ENCODE measurements at places on chromosomes 6 and 20. TPM values are rescaled to one million over a fixed set of nuclear protein-coding genes. Genes with fewer than 3 reads are reported as not detected.

The DDO gene
- 0.49 TPM for total RNA-seq

GRCh38 chr6:41726876-41727275, 8.5 kb downstream of the TFEB start:
- no peaks in the 10 kb centered on the region for H3K36me3 ChIP-seq
- H3K4me1 ChIP-seq = peaks cover 37% of the 10 kb centered on the region
- no peak for DNase-seq
- H3K4me3 ChIP-seq = no peak overlapping the region
- H3K27ac ChIP-seq = no peak overlapping the region

The C6orf132 gene
- 0.53 TPM for total RNA-seq

DNA sequence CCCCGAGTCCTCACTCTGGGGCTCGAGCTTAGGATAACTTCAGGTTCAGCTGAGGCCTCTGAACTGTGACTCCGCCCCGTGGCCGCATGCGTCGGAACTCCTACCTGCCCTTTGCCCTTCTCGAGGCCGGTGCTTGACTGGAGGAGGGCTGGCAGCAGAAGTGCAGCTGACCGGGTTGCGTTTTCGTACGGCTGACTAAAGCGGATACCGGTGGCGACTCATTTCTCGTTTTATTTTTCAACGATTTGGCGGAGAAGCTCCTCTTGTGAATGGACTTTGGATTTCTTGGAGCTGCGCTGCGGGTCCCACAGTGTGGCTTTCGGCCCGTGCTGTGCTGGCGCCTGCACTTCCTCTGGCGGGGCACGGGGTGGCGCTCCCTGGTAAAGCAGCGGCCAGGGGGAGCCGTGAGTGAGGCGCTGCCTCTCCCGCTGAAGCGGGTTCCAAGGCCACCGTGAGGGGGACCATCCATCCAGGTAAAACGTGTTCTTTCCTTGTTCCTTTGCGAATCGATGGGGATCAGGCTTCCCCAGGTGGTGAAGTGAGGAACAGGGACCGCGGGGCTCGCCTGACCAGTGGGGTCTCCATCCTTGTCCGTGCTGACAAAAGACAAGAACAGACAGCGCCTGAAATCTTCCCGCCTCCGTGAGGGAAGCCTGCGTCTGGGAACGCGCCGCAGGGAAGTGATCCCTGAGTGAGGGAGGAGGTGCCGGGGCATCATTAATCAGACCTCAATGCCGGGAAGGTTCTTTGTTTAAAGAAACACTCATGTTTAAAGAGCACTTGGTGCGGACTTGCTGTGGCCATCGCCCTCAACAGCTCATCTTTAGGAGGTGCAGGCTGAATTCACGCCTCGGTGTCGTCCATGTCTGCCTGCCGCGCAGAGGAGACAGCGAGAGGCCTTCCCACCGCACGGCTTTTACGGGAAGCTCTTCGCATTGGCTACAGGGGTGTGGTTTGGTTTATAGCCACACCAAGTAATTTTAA, 38.8 kb downstream of the ERMARD start:
- peak; percentile 92 for DNase-seq
- peaks cover 7% of the 10 kb centered on the region for H3K4me1 ChIP-seq
- peaks cover 11% of the 10 kb centered on the region for H3K27me3 ChIP-seq
- H3K27ac ChIP-seq = peak overlapping the region; percentile 94

DNA sequence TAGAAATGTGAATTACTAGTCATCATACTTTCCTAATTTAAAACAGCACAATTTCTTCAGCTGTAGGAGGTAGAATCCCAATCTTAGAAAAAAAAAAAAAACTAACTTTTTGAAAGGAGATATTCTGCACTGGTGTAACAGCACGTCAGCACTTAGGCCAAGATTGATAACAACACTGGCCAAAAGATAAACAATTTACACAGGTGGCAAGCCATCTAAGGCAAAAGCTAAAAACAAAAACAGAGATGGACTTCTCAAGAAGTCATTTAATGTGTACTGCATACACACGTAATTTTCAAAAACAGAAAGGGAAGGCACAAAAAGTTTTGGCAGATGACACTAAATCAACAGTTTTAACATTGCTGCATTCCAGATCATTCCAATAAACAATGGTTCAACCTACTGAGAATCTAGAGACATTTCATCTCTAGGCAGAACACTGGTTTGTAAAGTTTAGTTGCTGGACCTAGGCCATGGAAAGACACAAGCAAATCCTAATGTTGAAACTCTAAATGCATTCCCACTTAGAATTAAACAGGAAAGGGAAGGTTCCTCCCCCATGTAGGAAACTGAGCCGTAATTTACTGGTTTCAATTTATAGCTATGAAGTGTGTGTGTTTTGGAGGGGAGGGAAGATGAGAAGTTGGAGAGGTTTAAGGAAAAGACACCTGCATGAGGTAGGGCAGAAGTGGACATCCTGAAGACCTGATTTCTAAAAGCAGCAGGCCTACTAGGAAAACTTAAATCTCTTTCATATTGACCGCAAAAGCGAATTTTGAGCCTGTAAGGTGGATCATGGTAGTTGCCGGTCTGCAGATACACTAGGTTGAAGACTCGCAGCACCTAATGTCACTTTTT, 1.3 kb downstream of the GCLC start:
- no peak overlapping the region for H3K27ac ChIP-seq
- no peaks in the 10 kb centered on the region for H3K27me3 ChIP-seq
- H3K4me3 ChIP-seq = peak overlapping the region; percentile 70
- peaks cover 13% of the 10 kb centered on the region for H3K4me1 ChIP-seq

Measured in muscle of leg (tissue), 16 donors.